ENCODE measurements at places on chromosomes 6 and 20.

GRCh38 chr20:47358672-47359529 is 2.4 kb upstream of the ZMYND8 start:
- DNase-seq = no peak

DNA sequence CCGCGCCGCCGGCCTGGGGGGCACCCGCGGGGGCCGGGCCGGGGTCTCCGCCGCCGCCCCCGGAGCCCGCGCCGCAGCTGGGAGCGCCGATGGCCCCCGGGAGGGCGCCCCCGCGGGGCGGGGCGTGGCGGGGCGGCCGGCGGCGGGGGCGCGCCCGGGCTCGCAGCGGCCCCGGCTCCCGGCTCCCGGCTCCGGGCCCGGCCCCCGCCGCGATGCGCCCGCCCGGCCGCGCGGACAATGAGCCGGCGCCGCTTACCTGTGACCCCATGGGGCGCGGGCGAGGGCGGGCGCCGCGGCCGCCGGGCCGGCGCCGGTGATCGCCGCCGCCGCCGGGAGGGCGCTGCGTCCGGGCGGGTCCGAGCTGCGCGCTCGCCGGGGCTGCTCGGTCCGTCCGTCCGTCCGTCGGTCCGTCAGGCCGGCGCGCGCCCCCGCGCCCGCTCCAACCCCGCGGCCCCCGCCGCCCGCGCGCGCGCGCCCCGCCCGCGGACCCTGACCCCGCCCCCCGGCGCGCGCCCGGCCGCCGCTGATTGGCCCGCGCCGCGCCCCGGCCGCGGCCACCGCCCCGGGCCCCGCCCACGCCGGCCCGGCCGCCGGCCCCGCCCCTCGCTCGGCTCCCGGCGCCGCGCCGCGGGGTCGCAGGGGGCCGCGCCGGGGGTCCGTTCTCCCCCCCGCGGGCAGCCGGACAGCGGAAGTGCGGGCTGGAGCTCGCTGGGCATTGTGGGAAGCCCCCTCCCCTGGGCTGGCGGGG is at the start of gene ZBTB46:
ZBTB46 (minus strand) TSS at position 424 of the 748 bp plus-strand sequence. CDS start 40,507 bp downstream, outside the sequence.
- DNase-seq = no peak

DNA sequence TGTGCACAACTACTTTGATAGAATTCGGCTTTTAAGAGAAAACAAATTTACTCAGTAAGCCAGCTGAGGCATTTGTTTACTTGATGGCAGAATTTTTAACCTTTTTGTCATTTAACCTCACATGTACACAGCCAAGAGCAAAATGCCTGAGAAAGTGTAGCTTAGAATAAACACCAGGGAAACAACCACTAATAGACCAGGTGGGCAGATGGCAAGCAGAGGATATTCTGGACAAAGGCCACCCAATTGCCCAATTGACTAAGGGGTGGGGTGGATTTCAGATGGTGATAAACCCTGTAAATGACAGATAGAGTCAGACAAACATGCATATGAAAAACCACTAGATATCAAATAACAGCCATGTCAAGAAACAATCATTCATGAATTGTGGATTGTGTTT is 190.7 kb upstream of the FBXL4 start:
- no peak for DNase-seq

DNA sequence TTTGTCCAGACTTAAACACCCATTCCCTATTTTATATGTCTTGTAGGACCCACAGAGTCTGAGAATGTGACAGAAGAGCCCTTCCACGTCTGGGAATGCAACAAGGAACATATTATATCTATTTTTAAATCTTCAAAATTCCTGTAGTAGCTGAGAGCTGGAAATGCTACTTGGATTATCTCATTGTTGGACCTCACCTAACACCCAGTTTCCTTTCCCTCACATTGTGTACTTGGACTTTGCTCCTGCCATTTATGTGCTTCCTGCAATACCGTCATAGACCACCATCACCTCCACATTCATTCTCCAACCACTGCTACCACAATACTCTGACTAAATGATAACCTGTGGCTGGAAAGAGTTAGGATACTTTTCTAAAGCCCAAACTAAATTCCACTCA is 335.4 kb downstream of the COL12A1 start:
- DNase-seq = no peak

DNA sequence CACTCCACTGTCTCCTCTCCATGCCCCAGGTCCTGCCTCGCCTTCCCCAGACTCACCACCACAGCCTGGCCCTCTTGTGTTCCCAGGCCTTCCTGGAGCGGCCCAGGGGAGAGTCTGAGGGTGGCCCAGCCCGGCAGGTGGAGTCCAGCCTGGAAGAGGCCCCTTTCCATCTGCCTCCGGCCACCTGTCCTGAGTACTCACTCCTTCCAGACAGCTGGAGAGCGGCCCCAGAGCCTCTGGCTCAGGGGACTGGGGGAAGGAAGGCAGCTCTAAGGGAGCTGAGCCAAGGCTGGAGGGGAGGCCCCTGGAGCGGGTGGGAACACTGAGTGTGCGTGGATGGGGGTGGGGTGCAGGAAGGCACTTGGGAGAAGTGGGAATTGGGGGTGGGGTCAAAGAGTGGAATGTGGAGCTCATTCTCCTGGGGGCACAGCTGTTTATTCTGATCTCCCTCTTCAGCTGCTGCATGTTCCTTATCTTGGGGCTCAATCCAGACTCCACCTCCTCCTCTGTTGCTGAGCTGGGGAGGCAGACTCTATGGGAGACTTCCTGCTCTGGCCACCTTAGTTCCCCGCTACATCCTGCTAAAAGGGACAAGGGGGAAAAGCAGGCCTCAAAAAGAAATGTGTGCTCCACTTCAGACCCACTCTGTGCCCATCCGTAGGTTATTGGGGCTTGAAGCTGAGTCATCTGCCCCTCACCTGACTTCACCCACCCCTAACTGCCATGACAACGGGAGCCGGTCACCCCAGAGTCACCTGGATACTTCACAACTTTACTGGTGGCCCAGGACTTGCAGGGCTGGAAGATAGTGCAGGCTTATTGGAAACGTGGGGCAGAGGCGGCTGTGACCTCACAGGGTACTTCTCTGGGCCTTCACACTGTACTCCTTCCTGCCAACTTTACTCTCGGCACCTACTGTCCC is 19.5 kb upstream of the TAF8 start:
- no peak for DNase-seq

DNA sequence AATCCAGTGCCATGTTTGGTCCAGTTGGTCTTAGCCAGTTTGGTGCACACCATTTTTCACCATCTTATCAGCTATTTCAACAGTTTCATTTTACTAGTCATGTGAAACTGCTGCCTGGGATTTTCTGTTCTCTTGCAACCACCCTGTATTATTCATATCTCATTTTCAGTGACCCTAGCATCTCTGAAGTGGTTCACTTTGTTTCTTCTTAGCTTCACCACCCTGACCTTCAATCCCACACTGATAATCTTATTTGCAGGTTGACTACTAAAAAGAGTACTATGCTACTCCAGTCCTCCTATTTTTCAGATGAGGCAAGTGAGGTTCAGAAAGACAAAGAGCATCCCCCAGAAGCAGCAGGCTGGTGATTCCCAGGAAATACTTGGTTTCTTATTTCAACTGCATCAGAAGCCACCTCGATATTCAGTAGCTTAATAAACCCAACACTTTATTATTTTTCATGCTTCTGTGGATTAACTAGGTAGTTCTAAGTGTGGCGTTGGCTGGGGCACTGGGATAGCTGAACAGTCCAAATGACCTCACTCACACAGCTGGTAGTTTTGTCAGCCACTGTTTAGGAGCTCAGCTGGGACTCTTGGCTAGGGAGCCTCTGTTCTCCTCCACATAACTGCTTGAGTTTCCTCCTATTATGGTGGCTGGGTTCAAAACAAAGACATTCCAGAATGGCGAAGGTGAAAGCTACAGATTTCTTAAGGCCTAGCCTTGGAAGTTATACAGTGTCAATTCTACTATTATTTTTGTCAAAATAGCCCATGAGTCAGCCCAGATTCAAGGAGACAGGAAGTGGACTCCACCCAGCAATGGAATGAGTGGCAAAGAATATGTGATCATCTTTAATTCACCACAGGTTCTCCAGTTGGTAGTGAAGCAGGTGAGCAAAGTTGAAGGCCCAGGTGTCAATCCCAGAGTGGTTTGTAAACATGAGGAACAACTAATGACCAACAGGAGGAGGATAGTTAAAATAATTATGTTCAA is 40.6 kb downstream of the BPIFB4 start:
- DNase-seq = no peak

- no peak for DNase-seq
Measured at GRCh38 chr20:47956268-47956995, 171.2 kb upstream of the SULF2 start.

- DNase-seq = no peak
Measured at GRCh38 chr20:63362436-63363009, 1.4 kb upstream of the CHRNA4 start.

- no peak for DNase-seq
Measured at GRCh38 chr6:28424163-28424562, 19.1 kb downstream of the ZSCAN23 start.

- no peak for DNase-seq
Measured at GRCh38 chr6:43943099-43943766, 173.2 kb downstream of the VEGFA start.

DNA sequence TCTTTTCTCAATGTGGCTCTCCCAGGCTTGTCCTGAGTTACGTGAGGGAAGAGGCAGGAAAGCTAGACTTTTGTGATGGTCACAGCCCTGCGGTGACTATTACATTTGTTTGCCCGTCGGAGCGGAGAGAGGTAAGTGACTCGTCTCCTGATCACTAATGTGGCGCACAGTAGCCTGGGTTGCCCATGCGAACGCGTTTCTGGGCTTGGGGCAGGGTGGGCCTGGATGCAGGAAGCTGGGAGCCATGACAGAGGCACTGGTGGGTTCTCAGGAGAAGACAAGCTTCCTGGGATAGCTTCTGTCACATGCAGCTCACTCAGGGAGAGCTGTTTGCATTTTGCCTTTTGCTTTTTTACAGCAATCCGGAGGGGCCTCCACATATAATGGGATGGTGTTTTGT is 60.6 kb downstream of the IGF2R start:
- no peak for DNase-seq

GRCh38 chr6:20402342-20403069 is 827 bp downstream of the E2F3 start:
- no peak for DNase-seq

GRCh38 chr6:34940030-34940434 is 51.0 kb downstream of the ANKS1A start:
- no peak for DNase-seq

GRCh38 chr6:142088858-142089216 is 43.9 kb upstream of the GJE1 start:
- no peak for DNase-seq

DNA sequence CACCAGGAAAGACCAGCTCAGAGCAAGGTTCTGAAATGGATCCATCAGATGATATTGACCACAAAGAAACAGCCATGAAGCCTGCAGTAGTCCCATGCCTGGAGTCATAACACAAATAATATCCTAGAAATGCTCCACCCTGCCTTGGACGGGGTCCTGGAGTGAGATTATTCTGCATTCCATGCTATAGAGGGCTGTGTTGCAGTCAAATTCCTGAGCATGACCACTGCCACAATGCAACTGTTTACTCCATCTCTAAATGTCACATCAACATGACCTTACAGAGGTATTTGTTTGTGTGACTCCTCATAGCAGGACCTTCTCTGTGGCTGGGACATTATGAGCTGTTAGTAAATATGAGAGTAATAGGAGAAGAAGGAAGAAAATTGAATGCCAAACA is 257.5 kb upstream of the TCF21 start:
- no peak for DNase-seq

- no peak for DNase-seq
Measured at GRCh38 chr20:11378252-11378651, 539.4 kb upstream of the BTBD3 start.

GRCh38 chr20:44683263-44684046 is 31.7 kb upstream of the CCN5 start:
- DNase-seq = peak; percentile 37

GRCh38 chr20:50442512-50442911 is 67.7 kb upstream of the PTPN1 start:
- no peak for DNase-seq

GRCh38 chr6:6915813-6916547 is 191.8 kb upstream of the RREB1 start:
- DNase-seq = no peak

GRCh38 chr6:85323435-85324040 is 126.3 kb upstream of the NT5E start:
- peak; percentile 9 for DNase-seq

DNA sequence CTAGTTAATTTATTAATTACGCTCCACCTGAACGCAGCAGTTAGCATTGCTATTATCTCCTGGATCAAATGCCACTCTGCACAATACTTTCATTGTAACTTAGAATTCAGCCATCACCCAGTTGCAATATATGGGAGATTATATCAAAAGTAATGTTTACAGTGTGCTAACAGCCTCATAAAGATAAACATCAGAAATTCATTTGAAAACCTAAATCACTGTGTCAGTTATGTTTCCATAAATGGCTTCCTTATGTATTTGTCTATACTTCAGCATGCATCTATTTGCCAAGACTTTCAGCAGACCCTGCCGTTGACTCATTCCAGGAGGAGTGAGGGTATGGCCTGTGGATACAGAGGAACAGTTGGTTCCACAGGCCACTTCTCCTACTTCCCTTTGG is 300.1 kb downstream of the TFAP2B start:
- no peak for DNase-seq

DNA sequence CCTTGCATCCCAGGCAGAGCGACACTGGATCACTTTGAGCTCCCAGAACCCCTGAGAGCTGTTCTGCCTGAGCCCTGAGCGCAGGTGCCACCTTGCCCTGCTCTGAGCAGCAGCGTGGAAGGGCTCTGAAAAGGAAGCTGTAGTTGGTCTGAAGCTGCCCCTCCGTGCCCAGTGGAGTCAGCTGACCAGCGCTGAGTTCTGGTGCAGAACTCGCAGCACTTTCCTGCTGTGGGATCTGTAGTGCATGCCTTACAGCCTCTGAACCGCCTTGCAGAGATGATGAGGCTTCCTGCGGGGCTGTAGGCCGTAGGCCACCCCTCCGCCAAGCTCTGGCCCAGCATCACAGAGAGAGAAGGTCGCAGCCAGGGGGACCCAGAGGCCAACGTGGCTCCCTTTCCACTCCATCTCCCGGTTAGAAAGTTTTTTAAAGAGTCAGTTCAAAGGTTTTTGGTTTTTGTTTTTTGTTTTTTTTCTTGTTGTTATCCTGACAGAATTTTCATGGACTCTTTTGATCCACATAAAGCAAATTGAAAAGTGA is 158.3 kb upstream of the CST7 start:
- no peak for DNase-seq

GRCh38 chr6:152371775-152372174 is 265.4 kb downstream of the SYNE1 start:
- DNase-seq = no peak

GRCh38 chr6:89974834-89975233 is 80.6 kb downstream of the GJA10 start:
- DNase-seq = no peak

DNA sequence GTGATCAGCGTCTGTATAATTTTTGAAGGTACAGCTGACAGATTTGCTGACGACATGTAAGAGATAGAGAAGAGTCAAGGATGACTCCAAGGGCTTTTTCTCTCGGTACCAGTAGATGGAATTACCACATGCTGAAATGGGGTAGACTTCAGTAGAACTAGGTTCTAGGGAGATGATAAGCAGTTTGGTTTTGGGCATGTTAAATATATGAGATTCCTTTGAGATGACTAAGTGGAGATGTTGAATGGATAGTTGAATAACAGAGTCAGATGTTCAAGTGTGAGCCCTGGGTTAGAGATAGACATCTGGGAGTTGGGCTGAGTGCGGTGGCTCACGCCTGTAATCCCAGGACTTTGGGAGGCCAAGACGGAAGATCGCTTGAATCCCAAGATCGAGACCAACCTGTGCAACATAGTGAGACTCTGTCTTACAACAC is 50.0 kb downstream of the PHF20 start:
- DNase-seq = no peak
